ENCODE measurements at places on chromosomes 2 and 18.

GRCh38 chr18:23871410-23871809 lies 143.1 kb upstream of the TTC39C start:
- peak; percentile 91 for DNase-seq

- DNase-seq, result peak; percentile 17
Observed at GRCh38 chr2:176421297-176422050, 152.2 kb downstream of the MTX2 start.

- DNase-seq, result no peak
Observed at GRCh38 chr2:156065912-156066311, 266.6 kb downstream of the NR4A2 start.

DNA sequence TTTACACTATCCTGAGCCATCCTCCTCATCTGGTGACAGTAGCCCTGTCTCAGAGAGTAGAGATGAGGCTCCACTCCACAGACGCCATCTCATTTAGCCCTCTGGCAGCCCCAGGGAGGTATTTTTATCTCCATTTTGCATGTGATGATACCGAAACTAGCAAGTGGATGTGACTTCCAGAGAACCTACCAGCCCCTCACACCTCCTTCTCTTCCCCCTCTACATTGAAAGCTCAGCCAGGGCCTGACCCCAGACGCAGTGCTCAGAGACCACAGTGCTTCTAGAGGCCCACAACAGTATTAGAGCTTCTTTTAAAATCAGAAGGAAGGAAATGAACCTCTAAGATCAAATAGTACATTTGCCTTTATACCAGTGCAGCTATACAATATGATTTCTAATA lies 8.3 kb downstream of the GYPC start:
- DNase-seq, result no peak

DNA sequence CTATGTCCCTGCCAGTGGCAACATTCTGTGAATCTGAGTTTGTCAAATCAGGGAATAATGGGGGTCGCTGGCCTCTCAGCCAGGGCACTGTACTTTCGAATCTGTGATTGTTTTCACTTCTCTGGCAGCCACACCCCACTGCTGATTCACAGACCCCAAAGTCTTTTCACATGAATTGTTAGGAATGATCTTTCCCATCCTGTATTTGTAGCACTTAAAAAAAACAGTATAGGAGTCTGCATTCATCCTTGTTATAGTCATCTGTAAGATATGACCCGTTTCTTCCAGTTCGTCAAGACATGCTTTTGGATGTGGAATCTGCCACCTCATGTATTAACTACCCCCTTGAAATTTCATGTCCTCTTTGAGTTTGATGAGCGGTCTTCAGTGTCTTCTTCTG lies 928 bp downstream of the NAGK start:
- peak; percentile 56 for DNase-seq

DNA sequence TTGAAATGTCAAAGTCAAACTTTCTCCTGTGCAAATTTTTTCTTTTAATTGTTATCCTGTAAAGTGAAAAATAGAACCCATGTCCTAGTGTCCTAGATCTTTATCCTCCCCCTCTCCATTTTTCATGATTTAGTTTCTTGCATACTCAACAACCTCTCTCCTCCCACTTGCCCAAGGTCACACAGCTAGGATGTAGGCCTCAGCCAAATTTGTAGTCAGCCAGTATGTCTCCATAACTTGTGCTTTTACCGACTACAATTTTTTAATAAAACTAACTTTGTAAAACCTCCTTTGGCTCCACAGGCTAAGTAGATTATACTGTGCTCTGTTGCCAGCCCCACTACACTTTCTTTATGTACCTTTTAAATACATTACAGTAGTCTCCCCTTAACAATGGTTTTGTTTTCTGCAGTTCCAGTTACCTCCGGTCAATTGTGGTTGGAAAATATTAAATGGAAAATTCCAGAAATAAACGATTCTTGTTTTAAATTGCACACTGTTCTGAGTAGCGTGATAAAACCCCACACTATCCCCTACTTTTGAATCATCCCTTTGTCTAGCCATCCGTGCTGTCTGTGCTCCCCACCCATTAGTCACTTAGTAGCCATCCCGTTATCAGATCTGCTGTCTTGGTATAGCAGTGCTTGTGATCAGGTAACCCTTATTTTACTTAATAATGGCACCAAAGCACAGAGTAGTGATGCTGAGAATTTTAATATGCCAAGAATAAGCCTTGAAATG lies 22.8 kb downstream of the GULP1 start:
- no peak for DNase-seq

- DNase-seq, result no peak
Observed at GRCh38 chr18:75290737-75291358, 80.3 kb downstream of the TSHZ1 start.

- DNase-seq, result no peak
Observed at GRCh38 chr2:183605440-183605839, 481.2 kb downstream of the NUP35 start.

- no peak for DNase-seq
Observed at GRCh38 chr18:46392576-46392975, 264.4 kb downstream of the LOXHD1 start.

DNA sequence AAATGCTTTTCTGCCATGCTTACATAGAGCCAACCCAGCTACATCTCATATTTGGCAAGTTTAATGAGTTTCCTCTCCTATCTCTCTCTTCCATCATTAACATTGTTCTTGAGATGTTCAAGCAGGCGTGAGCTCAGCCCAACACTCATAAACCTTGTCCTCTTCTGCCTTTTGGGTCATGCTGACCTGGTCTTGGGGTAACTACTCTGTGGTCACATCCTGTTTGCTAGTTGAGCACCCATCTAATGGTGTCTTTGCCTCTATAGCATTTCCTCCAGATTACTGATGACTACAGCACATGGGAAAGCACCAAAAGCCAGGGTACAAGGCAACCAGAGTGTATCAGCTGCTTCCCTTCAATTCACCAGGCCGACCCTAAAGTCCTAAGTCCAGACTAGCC lies 366.9 kb upstream of the HNRNPA3 start:
- no peak for DNase-seq

DNA sequence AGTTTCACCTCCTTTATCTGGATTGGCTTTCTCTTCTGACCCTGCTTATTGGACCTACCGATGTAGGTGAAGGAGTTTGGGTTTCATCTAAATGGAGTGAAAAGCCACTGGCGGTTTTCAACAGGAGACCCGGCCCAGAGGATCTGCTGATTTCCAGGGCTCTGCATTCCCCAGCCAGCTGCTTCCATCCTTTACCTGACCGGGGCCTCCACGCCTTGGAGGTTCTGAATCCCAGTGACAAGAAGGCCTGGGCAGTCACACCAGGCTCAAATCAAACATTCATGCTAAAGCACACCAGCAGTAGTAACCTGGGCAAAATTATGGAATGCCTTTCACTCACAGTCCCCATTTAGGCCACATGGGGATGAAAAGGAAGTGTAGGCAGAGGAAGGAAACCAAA lies 30.0 kb upstream of the RTTN start:
- DNase-seq, result no peak

- no peak for DNase-seq
Observed at GRCh38 chr2:10286216-10287037, 16.3 kb upstream of the HPCAL1 start.

GRCh38 chr2:149082079-149082478 lies 43.6 kb downstream of the LYPD6B start:
- DNase-seq, result no peak

DNA sequence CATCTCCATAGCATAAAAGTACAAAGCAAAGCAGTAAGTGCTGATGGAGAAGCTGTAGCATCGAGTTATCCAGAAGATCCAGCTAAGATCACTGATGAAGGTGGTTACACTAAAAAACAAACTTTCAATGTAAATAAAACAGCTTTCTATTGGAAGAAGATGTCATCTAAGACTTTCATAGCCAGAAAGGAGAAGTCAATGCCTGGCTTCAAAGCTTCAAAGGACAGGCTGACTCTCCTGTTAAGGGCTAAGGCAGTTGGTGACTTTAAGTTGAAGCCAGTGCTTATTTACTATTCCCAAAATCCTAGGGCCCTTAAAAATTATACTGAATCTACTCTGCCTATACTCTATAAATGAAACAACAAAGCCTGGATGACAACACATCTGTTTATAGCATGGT lies 44.0 kb downstream of the METTL8 start:
- DNase-seq, result no peak

- no peak for DNase-seq
Observed at GRCh38 chr2:240796543-240797499, 23.2 kb downstream of the KIF1A start.

GRCh38 chr2:235564884-235565530 lies 71.2 kb downstream of the AGAP1 start:
- DNase-seq, result no peak

GRCh38 chr18:5890331-5891183 lies 4.8 kb downstream of the TMEM200C start:
- DNase-seq, result no peak

DNA sequence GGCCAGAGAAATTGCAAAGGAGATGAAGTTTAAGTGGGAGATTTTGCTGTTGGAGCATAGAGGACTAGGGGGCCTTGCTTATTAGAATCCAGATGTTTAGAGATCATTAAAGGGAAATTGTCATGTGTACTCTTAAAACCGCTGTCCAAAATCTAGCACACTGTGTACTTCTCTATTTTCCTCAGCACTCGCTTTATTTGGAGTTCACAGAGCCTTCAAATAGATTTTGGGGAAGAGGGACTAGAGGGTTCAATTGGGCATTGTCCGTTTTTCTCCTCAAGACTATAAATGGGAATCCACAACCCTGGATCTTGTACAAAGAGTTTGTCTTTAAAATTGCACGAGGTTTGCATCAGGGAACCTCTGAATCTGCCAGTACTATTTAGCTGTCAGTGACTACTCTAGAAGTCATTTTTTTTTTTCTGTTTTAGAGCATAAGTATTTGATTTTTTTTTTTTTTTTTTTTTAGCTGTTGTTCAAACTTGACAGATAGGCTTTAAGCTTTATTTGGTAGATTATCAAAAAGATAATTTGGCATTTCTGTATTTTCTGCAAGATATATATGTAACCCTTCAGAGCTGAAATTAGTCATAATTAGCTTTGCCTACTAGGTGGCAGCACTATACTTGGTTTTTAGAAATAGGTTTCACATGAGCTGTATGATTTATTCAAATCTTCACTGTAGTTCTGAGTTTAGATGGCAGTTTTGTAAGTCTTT lies 14.2 kb downstream of the PMS1 start:
- peak; percentile 55 for DNase-seq

DNA sequence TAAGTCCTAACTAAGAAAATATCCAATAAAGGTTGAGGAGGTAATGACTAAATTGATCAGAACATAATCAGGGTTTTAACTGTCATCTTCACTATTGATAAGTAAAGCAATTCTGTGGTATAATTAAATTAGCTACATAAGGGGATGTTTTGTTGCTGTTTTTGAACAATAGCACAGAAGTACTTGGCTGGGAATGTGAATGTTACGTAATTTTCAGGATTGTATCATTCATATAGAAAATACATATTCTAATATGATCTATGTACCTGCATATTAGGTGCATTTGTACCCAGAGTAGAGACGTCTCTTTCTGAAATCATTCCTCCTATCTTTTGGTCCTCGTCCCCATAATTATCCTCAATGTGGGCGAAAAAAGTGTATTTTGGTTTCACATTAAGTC lies 109.0 kb downstream of the PIEZO2 start:
- DNase-seq, result no peak

- DNase-seq, result no peak
Observed at GRCh38 chr18:48295586-48296311, 113.4 kb downstream of the ZBTB7C start.

- peak; percentile 44 for DNase-seq
Observed at GRCh38 chr18:34595690-34596089, 114.4 kb upstream of the DTNA start.

DNA sequence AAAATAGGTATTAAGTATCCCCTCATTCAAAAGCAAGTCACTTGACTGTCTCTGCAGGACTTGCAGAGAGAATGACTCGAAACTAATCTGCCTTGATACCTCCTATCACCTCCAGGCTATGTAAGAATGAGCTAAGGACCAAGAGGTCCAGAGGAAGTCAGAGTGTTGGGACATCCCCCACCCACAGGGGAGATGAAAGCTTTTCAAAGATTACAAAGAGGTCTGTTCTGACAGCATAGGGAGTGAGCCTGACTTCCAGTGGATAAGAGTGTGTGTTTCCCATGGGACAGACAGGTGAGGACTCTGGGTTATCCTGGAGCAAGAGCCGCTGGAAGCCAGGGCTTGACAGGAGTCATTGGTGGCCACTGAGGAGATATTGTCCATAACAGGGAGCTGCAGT lies 85.0 kb upstream of the TACR1 start:
- no peak for DNase-seq

- DNase-seq, result no peak
Observed at GRCh38 chr2:160278879-160279177, 78.8 kb upstream of the ITGB6 start.

- no peak for DNase-seq
Observed at GRCh38 chr2:237507512-237507911, 20.5 kb downstream of the MLPH start.

- no peak for DNase-seq
Observed at GRCh38 chr2:60528281-60529020, 25.0 kb downstream of the BCL11A start.

- DNase-seq, result no peak
Observed at GRCh38 chr2:213787869-213788268, 503.6 kb downstream of the SPAG16 start.

- DNase-seq, result no peak
Observed at GRCh38 chr2:119415630-119416029, 16.0 kb upstream of the TMEM37 start.

DNA sequence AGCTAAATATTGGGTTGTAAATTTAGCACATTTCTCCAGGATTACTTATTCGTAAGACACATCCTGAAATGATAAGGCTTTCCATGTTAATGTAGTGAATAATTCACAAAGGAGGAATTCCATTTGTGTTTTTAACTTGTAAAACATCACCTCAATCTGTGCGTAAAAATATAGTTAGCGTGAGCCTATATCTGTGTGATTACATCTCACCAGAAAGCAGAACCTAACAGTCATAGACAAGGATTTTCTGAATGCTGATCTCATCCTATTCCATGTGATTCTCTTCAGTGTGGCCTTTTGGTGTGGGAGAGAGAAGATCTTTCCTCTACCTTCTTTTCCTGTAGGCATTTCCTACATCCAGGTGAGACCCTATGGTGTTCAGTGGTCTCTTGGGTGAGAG lies 263.2 kb upstream of the RASGRP3 start:
- DNase-seq, result no peak

GRCh38 chr18:22846088-22846683 lies 86.9 kb upstream of the RBBP8 start:
- peak; percentile 64 for DNase-seq
